ENCODE measurements at places on chromosomes 13 and 19.

DNA sequence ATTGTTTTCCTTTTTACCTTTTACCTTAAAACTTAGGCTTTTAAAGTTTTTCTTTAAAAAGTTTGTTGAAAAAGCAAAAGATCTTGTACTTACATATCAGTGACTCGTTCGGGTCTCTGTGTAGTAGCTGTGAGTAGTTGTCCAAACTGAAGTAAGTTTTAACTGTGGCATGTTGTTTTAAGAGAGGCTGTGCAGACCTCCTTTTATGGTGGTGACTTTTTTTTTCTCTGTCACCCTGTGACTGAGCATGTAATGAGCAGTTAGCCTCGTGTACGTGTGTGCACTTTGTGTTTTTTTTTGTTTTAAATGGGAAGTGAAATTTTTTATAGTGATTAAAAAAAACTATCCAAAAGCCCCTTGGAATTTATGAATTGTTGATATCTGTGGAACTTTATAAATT lies at the start of gene GPR183:
GPR183 (minus strand) TSS at position 153 of the 400 bp plus-strand sequence. CDS start 11,254 bp downstream, outside the sequence.
- DNase-seq: no peak

- DNase-seq: no peak
Measured at GRCh38 chr19:55146705-55147273, 2.2 kb downstream of the TNNT1 start.

DNA sequence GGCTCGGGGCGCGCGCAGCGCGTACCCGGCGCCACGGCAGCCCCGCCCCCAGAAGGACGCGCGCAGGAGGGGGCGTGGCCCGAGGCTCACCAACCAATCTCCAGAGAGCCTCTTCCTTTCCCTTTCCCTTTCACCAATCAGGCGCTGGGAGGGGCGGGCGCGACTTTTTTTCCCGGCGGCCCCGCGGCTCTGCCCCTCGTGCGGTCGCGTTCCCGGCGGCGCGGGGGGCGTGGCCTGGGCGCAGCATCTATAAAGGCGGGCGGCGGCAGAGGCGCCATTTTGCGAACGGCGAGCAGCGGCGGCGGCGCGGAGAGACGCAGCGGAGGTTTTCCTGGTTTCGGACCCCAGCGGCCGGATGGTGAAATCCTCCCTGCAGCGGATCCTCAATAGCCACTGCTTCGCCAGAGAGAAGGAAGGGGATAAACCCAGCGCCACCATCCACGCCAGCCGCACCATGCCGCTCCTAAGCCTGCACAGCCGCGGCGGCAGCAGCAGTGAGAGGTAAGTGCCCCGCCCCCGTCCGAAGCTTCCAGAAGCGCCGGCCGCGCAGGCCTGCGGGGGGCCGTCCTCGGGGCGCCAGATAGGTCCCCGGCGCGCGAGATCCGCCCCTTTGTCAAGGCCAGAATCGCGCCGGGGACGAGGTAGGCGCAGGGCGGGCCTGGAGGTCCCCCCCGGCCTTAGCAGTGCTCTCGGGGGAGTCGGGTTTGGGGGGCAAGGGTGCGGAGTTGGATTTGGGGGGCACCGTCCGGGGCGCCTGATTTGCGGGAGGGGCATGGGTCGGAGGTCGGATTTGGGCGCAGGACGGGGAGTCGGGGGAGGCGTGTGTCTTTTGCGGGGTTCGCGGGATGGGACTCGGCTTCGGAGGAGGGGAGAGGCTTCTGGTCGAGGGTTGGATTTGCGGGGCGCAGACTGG lies 12.5 kb downstream of the PEAK3 start:
- DNase-seq: peak; percentile 90

DNA sequence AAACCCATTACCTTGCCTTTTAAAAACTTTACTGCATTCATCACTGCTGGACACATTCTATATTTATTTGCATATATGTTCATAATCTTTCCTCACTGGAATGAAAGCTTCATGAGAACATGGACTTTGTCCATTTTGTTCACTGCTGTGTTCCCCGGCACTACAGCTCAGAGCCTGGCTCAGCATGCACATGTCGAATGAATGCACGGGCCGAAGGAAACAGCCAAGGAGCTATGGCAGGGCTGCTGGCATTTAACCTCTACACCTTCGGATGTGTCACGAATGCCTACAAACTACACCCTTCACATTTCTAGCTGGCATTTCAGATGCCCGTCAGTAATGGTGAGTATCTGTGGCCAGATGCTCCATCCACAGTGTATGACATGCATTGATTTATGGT lies 7.6 kb downstream of the MTIF3 start:
- no peak for DNase-seq

DNA sequence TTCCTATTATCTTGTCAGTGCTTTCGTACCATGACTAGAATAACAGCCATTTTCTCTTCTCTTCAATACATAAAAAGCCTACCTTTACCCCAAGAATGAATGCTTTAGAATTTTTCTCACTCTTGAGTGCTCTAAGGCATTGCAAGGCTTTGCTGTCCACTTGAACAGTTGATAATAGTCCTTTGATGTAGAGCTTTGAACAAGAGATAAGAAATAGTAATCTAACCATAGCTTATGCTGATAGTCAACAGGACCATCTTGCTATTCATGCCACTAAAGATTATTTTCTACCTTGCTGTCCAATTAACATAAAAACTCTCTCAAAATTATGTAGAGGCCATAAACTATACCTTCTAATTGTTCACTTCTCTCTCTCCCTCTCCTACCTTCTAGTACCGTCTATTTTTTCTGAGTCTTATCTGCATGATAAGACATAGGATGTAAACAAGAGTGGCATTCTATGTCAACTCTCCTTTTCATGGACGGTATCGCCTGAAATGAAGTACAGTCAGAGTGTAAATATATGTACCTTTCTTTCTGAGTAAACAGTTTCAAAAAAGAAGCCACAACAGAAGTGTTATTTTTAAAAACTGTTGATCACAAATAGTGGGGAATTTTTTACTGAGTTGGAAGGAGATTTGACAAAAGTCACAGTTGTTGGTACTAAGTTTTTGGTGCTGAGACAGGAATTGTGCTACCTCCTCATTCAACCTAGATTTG lies 297.9 kb downstream of the NDFIP2 start:
- no peak for DNase-seq

GRCh38 chr13:37481011-37481884 lies 117.3 kb downstream of the POSTN start:
- DNase-seq: no peak

- DNase-seq: no peak
Measured at GRCh38 chr13:41413872-41414271, 43.5 kb upstream of the RGCC start.

DNA sequence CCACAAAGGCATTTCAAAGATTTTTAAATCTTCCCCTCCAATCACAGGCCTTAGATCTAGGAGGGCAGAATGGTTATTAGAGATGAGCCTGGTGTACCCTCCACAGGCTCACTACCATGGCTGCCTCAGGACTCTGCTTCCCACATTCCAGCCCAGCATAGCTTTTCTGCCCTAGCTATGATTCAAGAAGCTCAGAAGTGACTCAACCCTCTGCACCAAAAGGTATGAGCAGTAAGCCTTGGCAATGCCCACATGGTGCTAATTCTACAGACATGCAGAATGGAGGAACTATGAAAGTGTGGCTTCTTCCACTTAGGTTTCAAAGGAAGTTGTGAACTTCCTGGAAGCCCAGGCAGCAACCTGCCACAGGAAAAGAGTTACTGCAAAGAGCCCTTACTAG lies 786.2 kb downstream of the SLITRK6 start:
- no peak for DNase-seq

DNA sequence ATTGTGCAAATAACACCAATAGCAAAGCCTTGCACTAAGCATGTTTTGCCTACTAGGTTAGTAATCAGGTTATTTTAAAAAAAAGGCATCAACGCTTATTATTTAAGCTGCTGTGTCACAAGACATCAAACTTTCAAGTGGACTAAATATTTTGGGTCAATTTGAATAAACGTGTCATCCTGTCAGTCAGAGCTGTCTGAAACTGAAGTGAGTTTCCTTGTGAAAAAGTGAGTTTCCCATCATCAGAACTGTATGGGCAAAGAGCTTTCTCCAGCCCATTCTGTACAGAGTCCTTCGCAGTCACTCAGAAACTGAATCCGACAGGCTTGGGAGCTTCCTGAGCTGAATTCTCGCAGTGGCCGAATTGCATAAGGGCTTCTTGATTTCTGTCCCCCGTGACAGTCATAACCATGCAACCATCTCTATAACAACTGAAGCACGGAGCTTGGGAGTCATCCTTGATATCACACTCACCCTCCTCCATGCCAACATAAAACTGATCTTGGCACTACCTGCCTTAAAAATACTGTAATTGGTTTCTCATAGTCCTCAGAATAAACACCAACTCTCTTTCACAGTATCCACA lies 139.8 kb downstream of the MIPEP start:
- DNase-seq: no peak

GRCh38 chr19:30310602-30311263 lies 61.5 kb upstream of the ZNF536 start:
- no peak for DNase-seq

DNA sequence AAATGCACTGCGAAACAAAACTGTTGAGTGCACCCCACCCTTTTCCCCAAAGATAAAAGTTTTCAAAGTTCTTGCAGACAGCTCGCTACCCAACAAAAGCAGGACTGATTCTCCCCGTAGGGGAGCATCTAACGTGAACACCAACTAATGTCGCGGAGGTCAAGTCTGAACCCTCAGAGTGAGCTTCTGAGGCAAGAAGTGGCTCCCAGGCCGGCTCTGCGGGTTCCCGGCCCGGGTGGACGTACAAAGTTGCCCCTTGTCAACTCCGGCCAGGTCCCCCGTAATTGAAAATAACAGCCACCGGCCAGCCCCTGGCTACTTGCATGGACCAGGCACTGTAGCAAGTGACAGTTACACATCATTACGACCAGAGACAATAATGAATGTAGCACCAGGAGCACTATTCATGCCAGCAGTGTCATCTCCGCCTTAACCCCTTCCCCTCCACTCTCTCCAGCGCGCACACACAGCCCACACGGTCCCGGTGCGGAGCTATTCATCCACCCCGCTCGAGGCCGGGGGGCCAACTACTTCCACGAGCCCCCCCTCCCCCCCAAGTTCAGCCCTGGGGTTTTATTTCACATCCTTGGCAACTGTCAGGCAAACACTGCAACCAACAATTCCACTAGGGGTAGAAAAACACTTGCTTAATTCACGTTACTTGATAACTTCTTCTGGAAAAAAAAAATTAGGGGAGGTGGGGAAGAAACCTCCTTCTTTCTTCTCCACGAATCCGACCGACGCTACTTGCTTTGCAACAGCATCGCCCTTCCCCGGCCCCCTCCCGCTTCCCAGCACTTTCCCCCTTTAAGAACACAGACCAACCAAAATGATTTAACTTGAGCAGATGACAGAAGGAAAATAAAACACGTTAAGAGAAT lies 1.2 kb downstream of the KLF12 start:
- no peak for DNase-seq

GRCh38 chr13:40672765-40673397 lies 6.4 kb upstream of the FOXO1 start:
- no peak for DNase-seq
